ENCODE measurements at places on chromosomes 13 and 19.
A peak's percentile ranks its signal among the peaks of the same experiment; 100 is the strongest.

DNA sequence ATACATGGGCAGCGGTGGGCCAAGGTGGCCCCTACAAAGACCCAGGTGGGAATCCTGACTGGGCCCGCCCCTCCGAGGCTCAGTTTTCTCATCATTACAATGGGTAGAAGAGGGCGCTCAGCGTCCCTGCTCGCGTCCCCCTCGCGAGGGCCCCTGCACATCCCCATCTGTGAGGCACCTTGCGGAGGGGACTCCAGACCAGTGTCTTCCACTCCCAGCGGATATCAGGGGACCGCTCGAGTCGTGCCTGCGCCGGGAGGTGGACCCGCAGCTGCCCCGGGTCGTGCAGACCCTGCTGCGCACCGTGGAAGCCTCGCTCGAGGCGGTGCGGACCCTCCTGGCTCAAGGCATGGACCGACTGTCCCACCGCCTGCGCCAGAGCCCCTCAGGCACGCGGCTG is 15.3 kb upstream of the COLGALT1 start:
- no peak for DNase-seq

DNA sequence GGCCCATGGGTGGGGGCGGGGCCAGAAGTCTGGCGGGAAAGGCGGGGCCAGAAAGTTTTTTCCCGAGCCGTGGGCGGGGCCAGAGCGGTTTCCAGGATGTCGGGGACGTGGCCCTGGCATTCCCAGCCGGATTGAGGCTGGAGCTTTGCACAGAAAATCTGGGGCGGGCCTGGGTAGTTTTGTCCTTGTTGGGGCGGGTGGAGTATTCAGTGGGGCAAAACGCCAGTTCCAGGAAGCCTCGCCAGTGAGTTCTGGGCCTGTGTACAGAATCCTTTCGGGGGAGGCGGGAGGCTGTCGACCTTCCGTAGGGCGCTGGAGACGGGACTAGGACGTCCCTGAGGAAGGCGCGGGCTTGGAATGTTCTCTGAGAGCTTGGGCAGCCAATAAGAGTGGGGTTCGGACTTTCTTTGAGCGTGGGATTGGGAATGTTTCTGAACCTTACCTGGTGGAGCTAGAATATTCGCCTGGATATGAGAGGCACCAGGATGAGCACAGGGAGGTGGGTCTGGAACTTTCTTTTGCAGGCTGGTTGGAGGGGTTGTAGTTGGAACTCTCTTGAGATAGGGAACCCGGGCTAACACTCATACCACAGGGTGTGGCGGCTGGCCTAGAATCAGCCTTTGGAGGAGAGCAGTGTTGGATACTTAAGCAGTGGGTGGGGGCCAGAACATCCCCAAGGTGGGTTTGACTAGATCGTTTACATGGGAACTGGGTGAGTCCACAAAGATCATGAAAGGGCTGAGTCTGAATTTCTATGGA is 1.3 kb downstream of the CCDC9 start:
- DNase-seq: no peak

DNA sequence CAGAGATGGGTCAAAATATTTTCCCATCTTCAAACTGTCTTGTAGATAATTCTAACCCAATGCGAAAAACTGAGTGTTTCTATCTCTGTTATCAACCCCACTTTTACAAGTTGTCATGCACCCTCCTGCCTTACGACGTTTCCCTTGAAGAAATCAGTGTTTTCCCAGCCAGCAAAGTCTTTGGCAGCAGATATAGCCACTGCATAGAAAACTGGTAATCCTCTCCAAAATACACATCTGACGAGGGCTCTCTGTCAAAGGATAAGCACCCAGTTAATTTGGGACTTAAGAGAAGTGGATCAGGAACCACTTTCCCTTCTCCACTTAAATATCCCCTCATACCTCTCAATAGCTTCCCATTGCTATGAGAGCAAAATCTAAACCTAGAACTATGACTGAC is 351.9 kb upstream of the MIR17HG start:
- DNase-seq: peak; percentile 89

DNA sequence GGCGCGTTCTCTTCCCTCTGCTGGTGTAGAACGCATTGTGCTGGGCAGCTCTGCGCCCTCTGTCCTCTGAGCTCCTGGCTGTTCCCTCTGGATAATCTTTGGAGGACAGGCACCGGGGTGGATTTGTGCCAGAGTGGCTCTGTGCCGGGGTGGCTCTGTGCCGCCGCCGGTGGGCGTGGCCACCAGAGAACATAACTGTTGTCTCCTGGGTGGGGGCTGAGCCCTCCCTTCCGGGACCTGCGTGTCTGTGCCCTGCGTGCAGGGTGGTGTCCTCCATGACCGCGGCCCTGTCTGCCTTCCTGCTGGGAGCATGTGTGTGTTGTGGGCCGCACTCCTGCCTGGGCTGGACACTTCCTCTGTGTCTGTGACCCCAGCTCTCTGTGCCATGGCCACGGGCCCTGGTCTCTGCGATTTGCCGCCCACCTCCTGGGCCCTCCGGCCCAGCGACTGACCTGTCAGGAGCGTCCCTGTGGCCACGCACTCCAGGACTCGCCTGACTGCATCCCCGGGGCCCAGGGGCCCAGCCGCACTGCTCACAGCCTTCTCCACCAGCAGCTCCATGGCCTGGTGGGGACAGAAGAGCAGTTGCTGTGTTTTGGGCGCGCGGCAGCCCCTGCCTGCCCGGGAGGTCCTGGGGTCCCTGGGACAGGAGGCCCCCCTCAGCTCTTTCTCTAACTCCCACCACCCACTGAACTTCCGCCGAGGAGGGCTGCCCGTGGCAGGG is 22.4 kb upstream of the MATK start:
- DNase-seq: no peak

- no peak for DNase-seq
Measured at GRCh38 chr19:20912973-20913372, 10.1 kb upstream of the ZNF85 start.

- peak; percentile 93 for DNase-seq
Measured at GRCh38 chr19:19361075-19361594, 40.5 kb downstream of the MAU2 start.

DNA sequence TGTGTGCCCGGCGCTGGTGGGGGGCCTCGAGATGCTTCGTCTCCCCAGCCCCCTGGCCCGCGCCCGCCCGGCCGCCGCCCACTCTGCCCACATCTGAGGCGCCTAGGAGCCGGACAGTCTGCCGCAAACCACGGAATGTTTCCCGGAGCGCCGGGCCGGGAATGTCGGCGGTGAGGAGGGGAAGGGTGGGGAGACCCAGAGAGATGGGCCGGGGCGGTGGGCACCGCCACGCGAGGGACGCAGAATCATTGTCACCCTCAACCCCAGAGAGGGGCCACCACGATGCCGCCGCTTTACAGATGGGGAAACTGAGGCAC is 46.1 kb upstream of the NFIC start:
- no peak for DNase-seq

GRCh38 chr19:39737351-39737750 is 478 bp downstream of the CLC start:
- no peak for DNase-seq

- no peak for DNase-seq
Measured at GRCh38 chr19:8022275-8022674, 16.8 kb upstream of the ELAVL1 start.

DNA sequence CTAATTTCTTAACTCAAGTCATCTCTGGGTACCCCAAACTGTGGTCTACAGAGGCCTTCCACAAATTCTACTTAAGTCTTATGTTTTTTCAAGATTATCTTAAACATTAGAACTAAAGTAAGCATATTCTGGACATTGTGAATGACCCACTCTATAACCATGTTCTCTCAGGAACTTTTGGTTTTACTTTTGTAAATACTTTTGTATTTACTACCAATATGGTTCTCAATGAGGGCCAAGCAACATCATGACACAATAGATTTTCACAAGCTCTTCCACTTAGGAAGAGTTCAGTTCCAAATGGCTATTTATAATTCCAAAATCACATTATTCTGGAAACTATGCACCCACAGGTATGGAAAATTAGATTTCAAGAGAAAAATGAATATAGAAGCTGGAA is 10.8 kb downstream of the DIAPH3 start:
- no peak for DNase-seq

DNA sequence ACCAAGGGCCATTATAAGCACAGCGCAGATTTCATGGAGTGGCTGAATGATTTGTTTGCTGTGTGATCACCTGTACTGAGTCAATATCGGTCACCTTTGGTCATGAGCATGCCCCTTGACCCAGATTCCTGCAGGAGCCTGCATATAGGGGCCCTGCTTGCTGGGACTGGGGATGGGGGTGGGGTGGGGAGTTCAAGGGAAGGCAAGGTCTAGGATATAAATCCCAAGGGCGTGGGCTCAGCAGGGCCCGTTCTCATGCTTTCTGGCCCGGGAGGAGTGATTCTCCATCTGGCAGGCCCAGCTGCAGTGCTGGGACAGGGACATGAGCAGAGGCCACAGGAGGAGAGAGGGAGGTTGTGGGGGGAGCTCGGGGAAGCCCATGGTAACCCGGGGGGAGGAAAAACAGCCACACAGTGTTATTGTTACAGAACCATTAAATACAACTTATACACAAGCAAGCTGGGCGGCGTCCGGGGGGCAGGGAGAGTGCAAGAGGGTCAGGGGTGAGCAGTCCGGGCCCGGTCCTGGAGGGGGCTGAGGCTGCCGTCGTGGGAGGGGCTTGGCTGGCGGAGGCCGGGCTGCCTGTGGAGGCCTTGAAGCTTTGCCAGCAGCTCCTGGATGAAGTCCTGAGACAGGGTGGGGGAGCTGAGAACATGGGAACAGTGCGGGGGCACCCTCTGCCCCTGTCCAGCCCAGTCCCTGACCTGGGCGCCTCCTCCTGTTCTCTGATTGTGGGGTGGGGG is 5.2 kb downstream of the PPP1R14A start:
- peak; percentile 85 for DNase-seq

DNA sequence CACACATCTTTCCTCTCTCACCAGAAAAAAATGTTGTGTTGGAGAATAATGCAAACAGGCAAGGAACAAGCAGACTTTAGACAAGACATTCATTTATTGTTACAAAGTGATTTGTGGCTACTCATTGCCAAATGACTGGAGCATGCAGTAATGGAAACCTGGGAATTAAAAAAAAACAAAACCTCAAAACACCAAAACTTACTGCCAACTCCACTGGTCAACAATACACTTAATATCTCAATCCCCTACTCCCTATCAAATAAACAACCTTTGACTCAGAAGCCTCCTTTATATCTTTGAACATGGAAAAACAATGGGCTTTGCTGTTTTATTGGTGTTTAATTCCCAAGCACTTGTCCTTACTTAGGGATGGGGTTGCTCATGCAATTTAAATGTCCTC is 112.8 kb downstream of the POSTN start:
- no peak for DNase-seq

DNA sequence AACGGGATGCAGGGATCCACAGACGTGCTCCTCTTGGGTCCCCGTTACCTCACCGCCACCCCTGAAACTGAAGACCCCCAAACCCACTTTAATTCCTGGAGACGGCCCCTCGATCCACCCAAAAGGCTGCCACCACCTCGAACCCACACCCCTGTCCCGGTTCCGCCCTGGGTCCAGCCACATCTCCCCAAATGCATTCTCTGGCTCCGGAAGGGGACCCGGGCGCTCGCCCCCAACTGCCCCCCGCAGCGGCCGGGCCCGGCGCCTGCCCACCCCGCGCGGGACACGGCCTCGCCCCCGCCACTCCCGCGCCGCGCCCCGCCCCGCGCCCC is 219 bp upstream of the FSTL3 start:
- DNase-seq: no peak

- no peak for DNase-seq
Measured at GRCh38 chr19:7986321-7987113, 18.9 kb downstream of the ELAVL1 start.

- DNase-seq: peak; percentile 19
Measured at GRCh38 chr13:74040200-74040599, 94.0 kb downstream of the KLF12 start.

- no peak for DNase-seq
Measured at GRCh38 chr13:92346046-92346445, 880.6 kb upstream of the GPC6 start.

DNA sequence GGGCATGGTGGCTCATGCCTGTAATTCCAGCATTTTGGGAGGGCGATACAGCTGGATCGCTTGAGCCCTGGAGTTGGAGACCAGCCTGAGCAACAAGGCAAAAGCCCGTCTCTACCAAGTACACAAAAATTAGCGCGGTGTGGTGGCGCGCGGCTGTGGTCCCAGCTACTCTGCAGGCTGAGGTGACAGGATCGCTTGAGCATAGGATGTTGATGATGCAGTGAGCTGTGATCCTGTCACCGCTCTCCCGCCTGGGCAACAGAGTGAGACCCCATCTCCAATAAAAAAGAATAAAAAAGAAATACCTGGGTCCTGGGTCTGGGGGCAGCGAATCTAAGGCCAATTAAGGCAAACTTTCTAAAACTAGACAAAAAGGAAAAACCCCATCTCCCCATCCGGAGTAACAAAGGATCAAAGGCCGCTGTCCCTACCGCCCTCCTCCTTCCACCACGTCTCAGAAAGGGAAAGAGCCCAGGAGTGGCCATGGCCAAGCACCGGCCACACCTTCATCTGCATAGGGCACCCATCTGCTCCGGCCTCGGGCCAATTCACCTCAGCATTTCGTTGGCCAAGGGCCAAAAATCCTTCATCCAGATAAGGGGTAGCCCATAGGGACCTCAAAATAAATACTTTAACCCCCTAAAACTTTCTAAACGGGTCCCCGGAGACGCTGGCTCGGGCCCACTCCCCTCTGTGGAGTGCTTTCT is 851 bp downstream of the ZNF320 start:
- DNase-seq: no peak
